ENCODE measurements at places on chromosomes 16 and 17.

DNA sequence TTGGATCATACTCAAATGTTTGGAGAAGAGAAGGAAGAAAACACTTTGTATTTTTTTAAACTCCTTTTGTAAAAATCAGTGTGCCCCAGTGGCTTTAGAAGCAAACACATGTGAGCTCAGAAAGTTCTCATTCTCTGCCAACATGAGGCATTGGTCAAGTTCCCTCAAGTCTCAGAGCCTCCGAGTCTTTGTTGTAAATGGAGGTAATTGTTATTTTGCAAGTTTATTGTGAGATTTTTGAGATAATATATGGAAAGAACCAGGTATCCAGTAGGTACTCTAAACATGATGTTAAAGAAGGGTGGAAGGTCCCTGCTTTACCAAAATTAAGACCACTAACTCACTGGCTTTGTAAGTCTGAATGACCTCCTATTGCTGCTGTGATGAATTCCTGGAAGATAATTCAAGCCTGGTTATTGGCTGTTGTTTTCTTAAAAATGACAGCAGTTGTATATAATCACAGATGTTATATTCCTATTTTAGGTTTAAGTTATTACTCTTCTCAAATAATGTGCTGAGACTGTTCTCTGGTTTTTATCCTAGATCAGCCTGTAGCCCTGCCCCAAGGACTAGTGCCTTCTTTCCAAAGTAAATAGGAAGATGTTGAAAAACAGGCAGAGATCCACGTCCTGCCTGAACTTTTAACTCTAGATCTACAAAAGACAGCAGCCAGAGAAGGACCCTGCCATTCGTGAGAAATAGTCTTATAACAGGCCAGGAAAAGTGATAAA, 2.4 kb downstream of the HLF start:
- no peak for DNase-seq

DNA sequence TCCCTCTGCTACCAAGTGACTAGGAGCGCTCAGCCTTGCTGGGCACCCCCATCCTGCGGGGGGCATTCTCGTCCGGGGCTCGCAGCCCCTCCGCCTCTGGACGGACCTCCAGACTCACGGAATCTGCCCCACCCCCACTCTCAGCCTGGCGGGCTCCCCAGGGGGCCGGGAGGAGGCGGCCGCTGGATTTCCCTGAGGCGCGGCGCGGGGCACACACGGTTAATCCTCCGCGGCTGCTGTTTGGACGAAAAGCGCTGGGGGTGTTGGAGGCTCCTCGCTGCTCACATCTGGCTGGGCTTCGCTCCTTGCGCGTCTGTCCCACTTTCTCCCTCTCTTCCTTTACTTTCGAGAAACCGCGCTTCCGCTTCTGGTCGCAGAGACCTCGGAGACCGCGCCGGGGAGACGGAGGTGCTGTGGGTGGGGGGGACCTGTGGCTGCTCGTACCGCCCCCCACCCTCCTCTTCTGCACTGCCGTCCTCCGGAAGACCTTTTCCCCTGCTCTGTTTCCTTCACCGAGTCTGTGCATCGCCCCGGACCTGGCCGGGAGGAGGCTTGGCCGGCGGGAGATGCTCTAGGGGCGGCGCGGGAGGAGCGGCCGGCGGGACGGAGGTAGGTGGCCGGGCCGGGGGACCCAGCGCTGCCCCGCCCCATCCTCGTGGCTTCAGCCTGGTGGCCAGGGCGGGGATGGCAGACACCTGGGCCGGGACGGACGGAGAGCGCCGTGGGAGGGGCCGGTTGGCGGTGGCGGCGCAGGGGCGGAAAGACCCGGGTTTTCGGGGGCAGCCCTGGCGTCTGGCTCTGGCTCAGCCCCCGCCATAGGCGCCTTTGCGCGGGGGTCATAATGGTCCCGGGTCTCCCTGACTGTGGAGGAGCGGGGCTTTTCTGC, at the start of gene C1QTNF1:
TSS of gene C1QTNF1 (plus strand) at position 284 of the 886 bp plus-strand sequence. CDS start 19,800 bp downstream, outside the sequence.
- no peak for DNase-seq

DNA sequence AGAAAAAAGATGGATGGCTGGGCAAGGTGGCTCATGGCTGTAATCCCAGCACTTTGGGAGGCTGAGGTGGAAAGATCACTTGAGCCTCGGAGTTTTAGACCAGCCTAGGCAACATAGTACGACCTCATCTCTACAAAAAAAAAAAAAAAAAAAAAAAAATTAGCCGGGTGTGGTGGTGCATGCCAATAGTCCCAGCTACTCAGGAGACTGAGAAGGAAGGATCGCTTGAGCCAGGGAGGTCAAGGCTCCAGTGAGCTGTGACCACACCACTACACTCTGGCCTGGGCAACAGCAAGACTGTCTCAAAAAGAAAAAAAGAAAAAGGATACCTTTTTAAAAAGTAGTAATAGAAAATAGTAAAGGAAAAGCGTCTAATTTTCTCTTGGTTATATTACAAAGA, 20.7 kb downstream of the ZNF652 start:
- DNase-seq = no peak

DNA sequence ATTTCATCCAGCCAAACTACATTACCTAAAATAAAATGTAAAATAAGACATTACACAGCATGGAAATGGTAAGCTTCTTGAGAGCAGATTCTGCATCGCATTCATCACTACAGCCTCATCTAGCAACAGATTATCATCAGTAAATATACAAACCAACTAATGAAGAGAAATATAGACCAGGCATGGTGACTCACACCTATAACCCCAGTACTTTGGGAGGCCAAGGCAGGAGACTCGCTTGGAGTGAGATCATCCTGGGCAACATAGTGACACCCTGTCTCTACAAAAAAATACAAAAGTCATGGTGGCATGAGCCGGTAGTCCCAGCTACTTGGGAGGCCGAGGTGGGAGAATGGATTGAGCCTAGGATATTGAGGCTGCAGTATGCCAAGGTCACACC, 19.9 kb downstream of the NCBP3 start:
- DNase-seq = no peak

GRCh38 chr16:65579050-65579449, 457.2 kb upstream of the CDH11 start:
- DNase-seq = no peak

- DNase-seq = no peak
These were observed 545.5 kb downstream of the TMEM114 start for GRCh38 chr16:8044796-8045195.

DNA sequence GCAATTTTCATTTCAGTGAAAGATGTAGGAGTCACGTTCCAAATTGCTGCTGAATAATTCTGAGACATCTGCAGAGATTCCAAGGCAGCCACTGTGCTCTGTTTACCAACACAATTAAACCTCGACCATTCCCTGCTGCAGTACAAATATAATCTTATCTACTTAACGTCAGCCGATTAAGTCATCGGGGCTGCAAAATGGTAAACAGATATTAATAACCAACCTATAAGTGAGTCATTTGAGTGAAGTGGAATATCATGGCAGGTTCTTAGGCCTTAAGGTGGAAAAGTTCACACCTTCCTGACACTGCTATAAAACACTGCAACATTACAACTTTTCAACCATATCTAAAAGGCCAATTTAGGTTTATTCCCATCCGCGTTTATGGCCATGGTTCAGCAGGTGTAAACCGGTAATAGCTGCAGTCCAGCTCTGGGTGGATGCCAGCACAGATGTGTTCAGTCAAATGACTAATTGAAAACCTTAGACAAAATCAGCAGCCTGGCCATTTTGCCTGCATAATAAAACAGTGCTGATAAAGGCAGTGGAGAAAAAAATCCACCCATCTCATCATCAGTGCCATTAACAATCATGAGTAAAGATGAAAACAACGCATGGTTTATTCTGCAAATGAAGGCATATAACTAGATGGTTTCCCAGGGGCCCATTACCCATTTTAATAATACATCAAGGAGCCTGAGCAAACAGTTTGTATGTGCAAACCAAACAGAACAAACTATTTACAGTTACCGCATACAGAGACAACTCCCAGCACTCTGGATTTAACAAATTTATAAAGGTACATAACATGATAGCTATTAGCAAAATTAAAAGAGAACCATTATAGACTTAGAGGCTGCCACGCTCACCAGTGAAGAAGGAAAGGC, 202.9 kb upstream of the IRX3 start:
- no peak for DNase-seq

DNA sequence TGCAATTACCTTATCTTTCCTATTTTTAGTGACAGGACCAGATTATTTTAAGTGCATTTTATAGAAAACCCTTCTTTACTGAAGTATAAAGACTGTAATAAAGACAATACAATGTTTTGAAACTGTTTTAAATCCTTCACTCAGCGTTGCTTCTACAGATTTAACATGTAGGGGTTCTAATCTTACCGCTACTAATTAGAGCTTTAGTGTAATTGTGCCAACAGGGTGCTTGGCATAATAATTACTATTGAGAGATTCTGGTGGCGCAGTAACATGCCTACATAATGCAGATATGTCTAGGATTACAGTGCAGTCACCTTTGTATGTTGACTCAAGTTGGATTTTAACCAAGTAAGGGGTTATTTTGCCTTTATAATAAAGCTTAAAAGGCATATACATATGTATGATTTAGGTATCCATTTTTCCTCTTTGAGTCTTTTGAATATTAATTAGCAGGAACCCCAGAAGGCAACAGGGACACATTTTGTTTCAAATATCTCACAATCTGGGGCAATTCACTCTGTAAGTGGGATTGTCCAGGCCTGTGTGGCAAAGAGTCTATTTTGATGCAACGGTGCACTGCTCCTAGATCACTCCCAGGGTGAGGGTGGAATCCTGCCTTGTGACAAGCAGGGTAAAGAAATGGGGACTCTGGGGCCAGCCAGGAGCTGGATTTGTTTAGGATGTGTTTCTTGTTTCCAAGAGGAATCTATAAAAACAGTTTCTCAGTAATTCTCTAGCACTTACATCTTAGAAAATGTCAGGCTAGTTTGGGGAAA, 604.7 kb upstream of the SALL1 start:
- no peak for DNase-seq

DNA sequence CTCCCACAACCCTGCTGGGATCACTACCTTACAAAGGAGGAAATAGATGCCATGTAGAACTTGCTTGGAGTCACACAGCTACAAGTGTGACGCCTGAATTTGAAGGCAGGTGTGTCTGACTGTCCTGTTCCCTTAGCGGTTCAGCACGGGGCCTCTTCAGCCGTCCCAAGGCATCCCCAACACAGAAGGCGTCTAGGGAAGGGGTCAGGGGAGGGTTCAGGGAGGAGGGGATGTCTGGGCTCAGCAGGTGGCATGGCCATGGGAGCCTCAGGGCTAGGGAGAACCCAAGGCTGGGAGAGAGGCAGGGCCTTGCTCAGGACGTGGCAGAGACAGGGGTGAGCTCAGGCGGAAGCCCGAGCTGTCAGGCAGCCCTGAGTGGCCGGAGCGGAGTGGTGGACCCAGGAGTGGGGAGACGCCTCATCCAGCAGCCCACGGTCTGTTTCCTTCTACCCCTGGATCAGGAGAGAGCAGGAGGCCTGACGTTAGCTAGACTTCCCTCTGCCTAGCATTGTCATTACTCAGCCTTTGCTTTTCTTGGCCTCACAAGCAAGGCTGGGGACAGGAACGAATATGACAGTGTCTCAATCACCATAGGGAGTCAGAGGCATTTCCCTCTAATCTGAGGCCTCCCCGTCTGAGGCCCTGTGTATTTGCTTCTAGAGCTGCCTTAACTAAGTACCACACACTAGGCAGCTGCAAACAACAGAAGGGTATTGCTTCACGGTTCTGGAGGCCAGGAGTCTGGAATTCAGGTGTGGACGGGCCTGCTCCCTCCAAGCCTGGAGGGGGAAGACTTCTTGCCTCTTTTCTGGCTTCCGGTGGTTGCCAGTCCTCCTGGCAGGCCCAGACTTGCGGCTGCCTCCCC, 31.3 kb upstream of the ANKRD40CL start:
- DNase-seq = no peak

- no peak for DNase-seq
These were observed 74.3 kb downstream of the DNAH3 start for GRCh38 chr16:21076186-21076883.

DNA sequence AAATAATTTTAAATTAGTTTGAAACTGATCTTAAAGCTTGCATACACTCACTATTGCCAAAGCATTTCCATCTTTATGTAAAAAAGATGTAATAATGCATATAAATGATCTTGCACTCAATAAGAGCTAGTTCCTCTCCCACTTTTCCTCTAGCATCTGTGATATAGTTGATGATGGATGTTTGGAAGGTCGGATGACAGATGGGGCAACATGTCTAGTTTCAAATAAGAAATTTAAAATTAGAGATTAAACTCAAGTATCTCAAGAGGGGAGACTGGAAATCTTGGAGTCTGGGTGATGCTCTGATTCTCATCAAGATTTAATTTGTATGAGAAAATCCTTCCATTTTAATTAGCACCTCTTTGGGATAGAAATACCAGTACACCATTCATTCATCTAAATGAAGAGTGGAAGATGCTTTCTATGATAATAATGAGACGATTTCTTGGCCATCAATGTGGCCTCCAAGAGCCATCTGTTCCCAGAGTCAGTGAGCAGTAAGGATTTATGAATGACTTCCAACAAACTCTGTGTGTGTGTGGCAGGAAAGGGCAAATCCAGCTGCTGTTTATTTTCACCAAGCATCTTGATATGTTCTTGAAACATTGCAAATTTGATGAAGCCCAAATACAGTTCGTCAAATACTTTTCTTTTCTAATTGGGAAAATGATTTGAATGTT, 616.3 kb upstream of the CDH8 start:
- no peak for DNase-seq

DNA sequence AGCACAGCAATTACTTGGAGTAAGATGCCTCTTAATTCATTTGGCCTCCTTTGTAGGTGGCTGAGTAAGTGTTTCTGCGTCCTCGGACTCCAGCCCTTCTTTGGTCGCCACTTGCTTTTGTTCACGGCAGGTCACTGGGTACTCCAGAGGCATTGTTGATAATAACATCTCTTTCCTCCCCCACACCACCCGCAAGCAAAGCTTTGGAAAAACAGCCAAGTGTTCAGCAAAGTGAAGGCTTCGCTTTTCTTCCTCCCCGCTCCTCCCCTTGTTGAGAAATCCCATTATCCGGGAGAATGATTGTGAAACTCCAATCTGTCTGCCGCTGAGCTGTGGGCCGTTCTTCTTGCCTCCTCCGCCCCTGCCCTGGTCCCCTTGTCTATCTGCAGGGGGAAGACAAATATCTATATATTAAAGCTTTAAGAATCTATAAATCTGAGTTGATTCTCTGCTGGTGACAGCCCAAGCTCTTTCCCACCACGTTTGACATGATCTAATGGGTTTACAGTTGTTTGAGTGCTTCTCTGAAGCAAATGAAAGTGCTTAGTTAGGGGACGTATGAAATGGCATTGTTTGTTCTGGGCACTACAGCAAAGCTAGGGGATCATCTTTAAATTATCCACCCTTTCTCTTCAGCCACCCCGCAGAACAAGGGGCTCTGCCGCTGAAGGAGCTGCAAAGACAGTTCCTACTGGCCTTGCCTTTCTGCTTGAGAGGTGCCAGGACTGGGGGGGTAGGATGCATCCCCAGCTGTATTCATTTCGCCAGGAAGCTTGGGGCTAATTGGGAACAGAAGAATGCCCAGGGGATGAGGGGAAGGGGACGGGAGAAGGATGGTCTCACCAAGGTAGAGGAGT, 167.1 kb downstream of the CCDC182 start:
- DNase-seq = no peak

DNA sequence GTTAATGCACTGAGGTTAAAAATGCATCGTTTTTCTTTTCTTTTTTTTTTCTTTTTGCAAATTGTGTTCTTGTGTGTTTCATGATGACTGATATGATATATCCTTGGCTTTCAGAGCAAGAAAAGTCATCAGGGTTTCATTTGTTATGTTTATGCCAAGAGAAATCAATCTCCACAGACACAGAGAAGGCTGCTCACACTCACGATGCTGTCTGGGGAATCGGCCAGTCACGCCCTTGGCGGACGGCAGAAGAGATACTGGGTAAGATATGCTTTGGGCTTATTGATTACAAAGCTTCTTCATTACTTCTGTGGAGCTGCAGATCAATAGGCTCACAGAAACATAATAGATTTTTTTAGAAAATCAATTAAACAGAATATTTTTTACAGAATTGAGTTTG, 42.2 kb upstream of the TNRC6C start:
- DNase-seq = no peak
